ENCODE measurements at places on chromosomes 12 and 14.

DNA sequence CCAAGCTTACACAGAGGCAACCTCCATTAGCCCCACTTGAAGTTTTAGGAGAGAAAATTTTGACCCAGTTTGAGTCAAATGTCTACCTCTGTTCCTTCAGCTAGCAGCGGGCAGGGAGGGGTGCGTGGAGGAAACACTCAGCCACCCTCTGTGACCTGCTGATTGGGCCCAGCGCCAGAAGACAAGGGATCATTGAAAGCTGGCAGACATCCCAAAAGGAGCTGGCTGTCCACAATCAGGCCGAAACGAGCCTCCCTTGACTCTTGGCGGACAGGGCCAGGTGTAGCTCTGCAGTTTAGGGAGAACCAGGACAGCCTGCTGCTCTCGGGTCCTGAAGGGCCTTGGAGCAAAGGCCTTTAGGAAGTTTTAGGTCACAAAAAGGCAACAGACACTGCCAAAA is 41.3 kb downstream of the CD9 start:
- DNase-seq: no peak

DNA sequence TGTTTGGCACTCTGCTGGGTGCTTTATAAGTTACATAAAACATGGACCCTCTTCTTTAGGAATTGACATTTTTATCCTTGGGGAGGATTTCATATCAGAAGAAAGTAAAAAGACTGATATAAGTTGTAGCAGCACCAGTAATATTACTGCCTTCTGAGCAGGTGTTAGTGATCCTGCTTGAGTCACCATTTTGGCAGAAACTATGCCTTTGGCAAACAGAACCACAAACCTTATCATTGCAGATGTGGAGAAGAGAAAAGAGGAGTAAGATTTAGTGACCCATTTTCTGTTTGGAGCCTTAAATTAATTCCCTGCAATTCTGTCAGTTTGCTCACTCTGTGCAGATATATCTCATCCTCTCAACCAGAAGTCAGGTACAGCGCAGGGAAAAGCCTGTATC is 23.0 kb downstream of the ZNF410 start:
- DNase-seq: no peak

GRCh38 chr14:22540293-22540692 is 48.7 kb downstream of the DAD1 start:
- no peak for DNase-seq

DNA sequence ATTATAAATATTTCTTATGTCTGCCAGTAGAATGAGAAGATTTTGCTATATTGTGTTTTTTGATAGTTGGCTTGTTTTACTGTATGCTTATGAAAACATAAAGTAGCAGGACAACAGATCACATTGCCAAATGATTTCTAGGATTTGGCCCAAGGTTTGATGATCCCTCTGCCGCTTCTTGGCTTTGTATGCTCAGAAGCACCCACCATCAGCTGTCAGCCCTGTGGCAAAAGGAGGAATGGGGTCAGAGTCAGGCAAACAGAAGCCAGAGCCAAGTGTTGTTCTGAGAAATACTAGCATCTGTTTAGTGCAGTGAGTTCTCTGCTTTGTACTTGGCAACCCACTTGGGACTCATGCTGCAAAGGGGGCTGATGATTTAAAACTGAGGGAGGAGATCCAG is 152.2 kb downstream of the PDE3A start:
- DNase-seq: no peak

DNA sequence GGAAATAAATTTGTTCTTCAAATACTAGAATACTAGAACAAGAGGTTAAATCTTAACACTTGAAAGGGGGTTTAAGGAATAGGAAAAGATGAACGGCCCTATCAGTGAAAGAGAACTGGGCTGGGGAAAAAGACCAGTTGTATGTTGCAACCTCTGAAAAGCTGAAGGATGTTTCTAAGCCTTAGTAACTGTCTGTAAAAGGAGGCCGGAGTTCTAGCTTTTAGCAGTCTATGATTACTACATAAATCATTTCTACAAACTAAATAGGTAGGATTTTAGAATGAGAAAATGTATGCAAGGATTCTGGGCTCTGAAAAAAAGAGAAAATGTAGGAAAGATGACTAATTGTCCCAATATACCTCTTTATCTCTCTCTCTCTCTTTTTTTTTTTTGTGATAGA is 4.9 kb downstream of the CERS5 start:
- no peak for DNase-seq

DNA sequence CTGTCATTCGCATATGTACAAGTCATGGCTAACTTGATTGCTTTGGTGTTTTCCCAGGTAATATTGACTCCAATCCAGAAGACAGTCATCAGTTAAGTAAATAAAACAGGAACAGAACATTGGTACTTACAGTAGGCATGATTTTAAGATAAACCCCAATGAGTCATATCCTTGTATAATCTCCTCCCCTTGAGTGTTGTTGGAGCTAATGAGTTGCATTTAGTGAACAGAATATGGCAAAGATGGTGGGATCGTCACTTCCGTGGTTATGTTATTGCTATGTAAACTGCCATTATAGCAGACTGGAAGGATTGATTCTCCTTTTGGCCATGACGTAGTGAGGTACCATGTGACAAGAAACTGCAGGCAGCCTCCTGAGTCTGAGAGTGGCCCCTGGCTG is 102.2 kb downstream of the TMX1 start:
- DNase-seq: no peak

DNA sequence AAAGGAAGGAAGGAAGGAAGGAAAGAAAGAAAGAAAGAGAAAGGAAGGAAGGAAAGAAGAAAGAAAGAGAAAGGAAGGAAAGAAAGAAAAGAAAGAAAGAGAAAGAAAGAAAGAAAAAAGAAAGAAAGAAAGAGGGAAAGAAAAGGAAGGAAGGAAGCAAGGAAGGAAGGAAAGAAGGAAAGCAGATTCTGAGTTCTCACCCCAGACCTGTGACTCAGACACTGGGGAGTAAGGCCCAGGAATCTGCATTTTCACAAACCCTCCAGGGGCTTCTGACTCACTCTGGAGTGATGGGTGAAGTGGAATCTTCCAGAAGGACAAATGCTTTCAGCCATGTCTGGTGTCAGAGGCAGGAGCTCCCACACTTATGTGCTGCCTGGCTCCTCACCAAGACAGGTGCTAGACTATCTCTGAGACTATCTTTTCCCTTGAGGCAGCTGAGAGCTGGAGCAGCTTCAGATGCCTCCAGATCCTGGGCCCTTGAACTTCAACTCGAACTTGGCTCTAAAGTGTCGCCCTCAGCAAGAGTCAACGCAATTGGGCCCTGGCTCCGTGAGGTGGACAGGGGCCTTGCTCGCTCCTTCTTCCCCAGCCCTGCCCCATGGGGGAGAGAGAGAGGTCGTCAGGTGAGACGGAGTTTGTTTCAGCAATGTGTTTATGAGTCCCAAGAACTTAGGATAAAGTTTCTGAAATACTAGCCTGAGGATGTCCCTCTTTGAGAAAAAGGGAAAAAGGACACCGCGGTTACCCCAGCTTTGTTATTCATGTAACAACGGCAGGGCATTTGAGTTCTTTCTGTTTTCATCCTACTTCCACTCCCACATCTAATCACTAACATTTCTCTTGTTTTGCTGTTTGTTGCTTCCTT is 19.8 kb upstream of the SCARB1 start:
- no peak for DNase-seq

GRCh38 chr14:83163016-83163415 is 1629.4 kb upstream of the SEL1L start:
- no peak for DNase-seq

- DNase-seq: no peak
Observed at GRCh38 chr12:108822497-108823205, 34.7 kb downstream of the SSH1 start.

- DNase-seq: no peak
Observed at GRCh38 chr12:64696080-64696741, 63.0 kb downstream of the GNS start.

DNA sequence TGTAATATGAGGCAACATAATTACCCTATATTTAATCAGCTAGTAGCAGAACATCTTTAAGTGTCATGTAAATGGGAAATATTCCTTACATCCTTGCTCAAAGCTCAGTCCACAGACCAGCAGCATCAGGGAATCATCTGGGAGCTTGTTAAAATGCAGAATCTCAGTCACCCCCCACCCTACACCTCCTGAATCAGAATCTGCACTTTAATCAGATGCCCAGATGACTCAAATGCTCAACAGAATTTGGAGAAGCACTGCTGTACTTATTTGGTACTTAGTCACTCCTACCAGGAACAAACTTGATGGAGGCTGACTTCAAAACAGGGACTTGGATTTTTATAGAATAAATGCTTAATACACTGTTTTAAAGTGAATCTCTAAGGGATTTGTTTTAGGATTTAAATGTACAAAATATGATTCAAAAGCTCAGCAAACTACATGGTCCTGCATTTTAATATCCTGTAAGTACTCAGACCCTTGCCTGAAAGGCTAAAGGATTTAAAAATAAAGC is 96.5 kb downstream of the ARMH4 start:
- DNase-seq: no peak

- DNase-seq: no peak
Observed at GRCh38 chr14:59768855-59769375, 101.7 kb downstream of the RTN1 start.

DNA sequence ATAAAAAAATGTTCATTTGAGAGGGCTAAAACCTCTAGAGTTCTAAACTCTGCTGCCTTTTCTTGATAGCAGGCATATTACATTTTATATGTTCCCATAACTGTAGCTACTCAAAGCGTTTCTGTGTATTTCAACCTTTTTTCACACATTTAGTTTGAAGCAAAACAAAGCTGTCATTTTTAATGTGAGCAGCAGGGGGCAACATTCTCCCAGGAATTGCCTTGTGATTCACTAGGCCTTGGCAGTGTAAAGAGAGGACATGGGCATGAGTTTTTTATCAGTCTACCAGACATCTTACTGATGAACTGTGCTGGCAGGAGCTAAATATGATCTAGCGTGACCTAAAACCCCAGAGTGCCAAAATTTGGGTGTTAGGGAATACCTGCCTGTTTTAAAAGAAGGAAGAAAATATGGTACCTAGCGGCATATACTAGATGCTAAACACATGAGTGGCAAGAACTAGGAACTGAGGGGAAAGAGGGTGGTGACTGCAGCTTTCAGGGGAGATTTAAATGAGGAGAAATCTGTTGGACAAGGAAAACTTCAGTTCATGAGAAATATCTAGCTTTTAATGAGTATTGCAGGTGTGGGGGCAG is 65.3 kb downstream of the IFT43 start:
- DNase-seq: peak; percentile 62

GRCh38 chr12:82176026-82176425 is 182.2 kb downstream of the CCDC59 start:
- no peak for DNase-seq

DNA sequence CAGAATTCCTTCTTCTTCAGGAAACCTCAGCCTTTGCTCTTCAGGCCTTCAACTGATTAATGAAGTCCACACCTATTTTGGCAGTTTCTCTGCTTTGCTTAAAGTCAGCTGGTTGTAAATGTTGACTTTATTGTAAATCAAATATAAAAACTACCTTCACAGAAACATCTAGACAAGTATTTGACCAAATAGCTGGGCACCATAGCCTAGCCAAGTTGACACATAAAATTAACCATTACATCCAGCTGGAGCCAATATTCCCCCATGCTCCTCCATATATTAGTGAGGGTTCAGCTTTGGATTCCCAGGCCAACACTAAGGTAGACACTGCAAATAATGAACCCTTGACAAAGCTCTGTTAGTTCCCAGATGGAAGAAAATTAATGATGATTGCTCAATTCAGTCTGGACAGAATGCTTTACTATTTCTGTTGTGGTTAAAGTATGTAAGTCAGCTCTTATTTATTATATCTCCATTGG is 125.5 kb downstream of the ZFP36L1 start:
- DNase-seq: no peak

DNA sequence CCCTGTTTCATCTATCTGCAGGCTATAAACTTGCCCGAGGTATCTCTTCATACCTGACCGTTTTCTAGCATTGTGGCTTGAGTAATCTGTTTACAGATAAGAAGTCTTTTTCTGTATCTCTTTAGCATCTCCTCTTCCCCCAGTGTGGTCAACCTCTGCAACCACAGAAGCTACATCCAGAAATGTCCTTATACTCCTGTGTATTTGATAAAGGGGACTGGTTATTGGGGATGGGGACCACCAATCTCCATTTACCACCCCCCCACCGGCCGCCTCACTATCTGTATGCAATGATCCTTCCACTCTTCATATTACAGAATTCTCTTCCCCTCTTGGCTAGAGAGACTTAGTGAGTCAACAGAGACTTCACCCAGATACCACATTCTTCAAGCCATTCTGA is 3.4 kb upstream of the RPAP3 start:
- no peak for DNase-seq

GRCh38 chr12:25578411-25579143 is 25.5 kb upstream of the LMNTD1 start:
- DNase-seq: no peak

GRCh38 chr12:132284827-132285741 is 44.3 kb downstream of the GALNT9 start:
- no peak for DNase-seq

GRCh38 chr12:124862768-124863415 is 772 bp downstream of the SCARB1 start:
- DNase-seq: peak; percentile 23

GRCh38 chr14:37147310-37147880 is 25.0 kb downstream of the SLC25A21 start:
- DNase-seq: no peak

DNA sequence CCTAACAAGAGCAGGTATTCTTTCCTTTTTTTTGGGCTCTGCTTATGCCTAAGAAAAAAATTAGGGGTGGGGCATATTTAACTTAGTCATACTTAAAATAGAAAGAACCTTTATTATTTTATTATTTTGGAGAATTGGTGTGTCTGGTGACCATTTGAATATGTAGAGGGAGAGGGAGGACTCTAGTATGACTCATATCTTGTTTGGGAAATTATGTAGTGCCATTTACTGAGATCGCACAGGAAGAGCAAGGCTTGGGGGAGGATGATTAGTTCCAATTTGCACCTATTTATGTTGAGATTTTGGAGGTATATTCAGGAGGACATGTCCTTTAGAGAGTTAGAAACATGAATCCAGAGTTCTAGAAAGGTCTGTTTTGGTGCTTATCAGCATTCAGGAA is 9.9 kb downstream of the ZNF410 start:
- DNase-seq: no peak

GRCh38 chr14:99579120-99579836 is 24.7 kb downstream of the CCDC85C start:
- no peak for DNase-seq

- DNase-seq: no peak
Observed at GRCh38 chr14:83164016-83164415, 1630.4 kb upstream of the SEL1L start.

- DNase-seq: peak; percentile 10
Observed at GRCh38 chr12:68932128-68932960, 627 bp downstream of the CPM start.

- DNase-seq: no peak
Observed at GRCh38 chr14:87638196-87638595, 354.8 kb downstream of the GALC start.

GRCh38 chr14:92951912-92952471 is 29.0 kb downstream of the CHGA start:
- DNase-seq: peak; percentile 85

DNA sequence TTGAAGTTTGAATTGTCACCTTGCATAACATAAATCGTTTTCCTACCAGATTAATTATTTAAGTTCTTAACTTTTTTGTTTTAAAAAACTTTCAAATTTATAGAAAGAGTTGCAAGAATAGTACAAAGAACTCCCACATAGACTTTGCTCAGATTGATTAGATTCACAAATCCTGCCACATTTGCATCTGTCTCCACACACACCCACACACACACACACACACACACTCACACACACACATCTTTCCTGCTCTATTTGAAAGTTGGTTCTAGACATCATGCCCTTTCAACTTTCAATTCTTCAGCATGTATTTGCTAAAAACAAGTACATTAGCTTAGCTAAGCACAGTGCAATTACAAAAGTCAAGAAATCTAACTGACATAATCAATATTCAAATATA is 184.0 kb downstream of the ITPR2 start:
- no peak for DNase-seq

GRCh38 chr12:1915082-1915968 is 3.1 kb downstream of the CACNA2D4 start:
- peak; percentile 24 for DNase-seq
